Fibroblast of lung (primary cell): ENCODE measurements at places on chromosomes 1 and 21.

- DNase-seq = peak; percentile 64
Observed at GRCh38 chr1:115373305-115373704, 35.3 kb upstream of the NGF start.

DNA sequence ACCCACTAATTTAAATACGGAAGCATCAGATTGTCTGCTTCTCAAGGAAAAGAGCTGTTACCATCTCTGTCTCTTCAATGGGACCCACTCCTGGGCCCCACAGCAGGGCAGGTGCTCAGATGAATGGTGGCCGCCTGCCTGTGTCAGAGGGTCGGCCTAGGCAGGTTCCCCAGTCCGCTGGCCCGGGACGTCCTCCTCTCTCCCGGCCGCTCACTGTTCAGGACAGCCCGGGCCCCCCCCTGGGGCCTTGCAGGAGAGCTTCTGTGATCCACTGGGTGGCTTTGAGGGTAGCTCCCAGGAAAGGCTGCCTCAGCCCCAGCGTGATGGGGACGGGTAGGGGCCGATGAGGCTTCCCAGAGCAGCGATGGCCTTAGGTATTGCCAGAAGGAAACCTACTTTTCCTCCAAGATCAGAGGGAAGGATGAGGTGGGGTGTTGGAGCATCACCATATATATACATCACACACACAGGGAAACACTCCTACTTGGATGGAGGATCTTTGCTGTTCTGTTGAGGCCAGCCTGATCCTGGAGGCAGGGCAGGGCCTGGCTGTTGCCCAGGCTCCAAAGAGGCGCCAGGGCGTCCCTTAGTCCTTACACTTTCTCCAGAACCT lies 231.3 kb downstream of the SDCCAG8 start:
- DNase-seq = no peak

DNA sequence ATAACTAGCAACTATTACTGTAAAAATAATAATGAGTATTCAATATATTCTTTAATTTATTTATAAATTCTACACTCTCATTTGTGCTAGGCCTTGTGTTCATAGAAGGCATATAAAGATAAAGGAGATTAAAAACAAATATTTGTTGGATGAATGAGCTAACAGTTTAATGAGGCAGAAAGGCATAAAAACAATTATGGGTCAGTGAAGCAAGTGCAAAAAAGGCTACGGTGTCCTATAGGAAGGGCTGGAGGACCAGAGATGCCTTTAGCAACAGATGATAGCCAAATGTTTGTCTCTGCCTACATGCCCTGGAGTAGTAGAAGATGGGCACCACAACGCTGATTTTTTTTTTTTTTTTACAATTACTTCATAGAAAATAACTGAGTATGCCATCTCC lies 45.7 kb downstream of the PTGS2 start:
- DNase-seq = no peak

DNA sequence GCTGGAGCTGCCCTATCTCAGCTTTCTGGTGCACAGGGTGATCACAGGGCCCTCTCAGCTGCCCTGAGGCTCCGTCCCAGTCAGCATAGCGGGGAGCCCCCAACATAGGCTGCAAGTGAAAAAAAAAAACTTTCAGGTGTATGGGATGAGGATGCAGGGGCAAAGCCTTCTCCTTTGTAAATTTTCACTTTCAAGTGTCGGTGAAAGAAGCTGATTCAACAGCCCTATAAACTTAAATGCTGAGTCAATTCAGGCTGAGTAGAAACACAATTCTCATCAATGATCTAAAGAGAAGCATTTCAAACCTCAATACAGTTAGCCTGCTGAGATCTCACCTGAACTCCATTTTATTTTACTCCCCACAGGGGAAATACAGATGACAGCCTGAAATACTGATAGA lies 171.2 kb downstream of the SEC16B start:
- DNase-seq = no peak

DNA sequence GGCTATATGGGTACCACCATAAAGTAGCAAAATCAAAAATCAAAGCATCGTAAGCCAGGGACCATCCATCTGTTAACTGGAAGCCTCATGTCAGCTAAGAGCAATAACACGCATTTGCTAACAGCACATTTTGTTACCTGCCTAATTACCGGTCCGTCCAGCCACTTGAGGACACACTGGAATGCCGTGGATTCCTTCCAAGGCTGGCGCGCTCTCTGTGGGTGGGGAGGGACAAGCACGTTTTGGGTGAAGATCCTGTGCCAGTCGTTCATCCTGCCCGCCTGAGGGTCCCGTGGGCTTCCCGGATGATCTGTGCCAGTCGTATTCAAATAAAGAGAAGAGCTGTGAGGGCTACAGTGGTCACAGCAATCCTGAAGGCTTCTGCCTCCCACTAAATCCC lies 6.2 kb downstream of the NPHP4 start:
- DNase-seq = no peak
